Cerebellum (tissue), 4 donors: ENCODE measurements at places on chromosomes 1 and 21. TPM values are rescaled to one million over a fixed set of nuclear protein-coding genes. Genes with fewer than 3 reads are reported as not detected.

GRCh38 chr1:5254131-5254725 lies 599.8 kb downstream of the AJAP1 start:
- DNase-seq, result no peak

- no peak for DNase-seq
Observed at GRCh38 chr1:102032534-102032933, 35.8 kb upstream of the OLFM3 start.

DNA sequence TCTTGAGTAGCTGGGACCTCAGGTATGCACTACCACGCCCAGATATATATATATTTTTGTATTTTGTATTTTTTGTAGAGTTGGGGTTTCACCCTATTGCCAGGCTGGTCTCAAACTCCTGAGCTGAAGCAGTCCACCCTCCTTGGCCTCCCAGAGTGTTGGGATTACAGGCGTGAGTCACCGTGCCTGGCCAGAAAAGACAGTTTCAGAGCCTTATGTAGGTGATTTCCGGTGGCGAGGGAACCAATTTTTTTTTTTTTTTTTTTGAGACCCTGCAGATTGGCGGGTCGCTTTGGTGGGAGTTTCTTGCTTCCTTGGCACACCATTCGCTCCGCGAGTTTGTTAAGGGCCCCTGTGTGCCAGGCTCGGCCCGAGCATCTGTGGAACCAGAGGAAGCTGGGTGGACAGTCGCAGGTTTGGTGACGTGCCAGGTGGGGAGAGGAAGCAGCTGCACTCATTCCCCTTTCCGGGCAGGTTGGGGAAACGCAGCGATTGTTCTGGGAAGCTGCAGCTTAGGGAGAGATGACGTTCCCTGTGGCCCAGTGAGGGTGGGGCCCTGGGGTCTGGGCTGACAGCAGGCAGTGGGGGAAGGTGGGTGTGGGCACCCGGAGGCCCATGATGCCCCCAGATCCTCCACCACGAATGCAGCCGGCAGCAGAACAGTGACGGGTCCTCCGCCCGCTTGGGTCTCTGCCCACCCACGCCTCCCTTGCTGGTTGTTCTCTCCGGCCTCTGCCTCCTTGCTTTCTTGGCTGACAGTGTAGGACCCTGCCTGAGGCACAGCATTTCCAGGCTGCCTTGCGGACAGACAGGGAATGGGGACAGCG lies 25.1 kb downstream of the SPSB1 start:
- no peak for DNase-seq

The AMY2A gene
- total RNA-seq, result 0.36 TPM

DNA sequence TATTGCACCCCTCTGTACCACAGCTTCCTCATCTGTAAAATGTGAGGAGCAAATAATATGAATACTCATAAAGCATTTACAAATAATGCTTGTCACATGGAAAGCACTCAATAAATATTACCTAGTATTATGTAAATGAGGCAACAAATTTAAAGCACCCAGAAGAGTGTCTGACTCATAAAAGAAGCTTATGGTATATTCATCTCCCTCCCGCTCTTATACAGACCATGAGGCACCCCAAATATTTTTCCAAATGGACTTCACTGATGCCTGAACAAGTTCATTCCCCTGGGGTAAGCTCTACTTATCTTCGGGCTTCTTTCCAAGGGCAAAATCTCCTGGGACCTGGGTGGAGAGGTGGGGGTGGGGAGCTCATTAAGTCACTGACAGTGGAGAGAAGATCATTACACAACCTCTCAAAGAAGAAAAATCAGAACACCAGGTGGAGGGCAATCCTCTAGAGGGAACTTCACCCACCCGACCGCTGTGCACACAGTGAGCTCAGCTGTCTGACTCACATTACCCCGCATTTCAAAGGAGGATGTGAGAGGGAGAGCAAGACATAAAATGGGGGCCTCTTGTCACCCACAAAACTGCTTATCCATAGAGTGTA lies 166.2 kb downstream of the ASTN1 start:
- no peak for DNase-seq

DNA sequence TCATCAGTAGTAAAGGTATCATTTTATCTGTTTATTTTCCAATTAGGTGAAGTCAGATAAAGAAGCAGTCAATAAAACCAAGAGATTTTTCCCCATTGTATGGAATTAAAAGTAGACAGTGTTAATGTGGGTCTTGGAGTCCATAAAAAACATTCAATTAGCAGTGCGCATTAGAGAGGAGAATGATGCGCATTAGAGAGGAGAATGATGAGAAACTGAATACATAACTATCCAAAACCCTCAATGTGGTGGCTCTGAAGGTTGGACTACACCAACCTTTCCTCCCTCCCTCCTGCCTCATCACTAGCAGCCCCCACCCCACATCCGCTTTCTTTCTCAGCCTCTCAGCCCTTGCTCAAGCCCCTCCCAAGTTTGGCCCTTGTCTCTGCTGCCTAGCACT lies 99.5 kb downstream of the DAB1 start:
- DNase-seq, result no peak
